Kidney (tissue), 22 donors: ENCODE measurements at places on chromosomes 3 and 15. TPM values are rescaled to one million over a fixed set of nuclear protein-coding genes. Genes with fewer than 3 reads are reported as not detected.

The CLSTN2 gene
- total RNA-seq = 12.0 TPM

The NRROS gene
- 11.6 TPM for total RNA-seq

DNA sequence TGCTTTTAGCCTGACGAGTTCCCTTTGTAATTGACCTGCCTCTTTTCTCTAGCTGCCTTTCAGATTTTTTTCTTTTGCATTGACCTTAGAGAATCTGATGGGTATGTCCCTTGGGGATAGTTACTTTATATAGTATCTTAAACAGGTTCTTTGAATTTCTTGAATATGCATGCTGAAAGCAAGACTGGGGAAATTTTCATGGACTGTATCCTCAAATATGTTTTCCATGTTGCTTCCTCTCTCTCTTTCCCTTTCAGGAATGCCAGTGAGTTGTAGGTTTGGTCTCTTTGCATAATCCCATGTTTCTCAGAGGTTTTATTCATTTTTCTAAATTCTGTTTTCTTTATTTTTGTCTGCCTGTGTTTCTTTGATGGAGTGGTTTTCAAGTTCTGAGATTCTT is 81.8 kb upstream of the CPNE4 start:
- H3K4me1 ChIP-seq = no peaks in the 10 kb centered on the region
- H3K36me3 ChIP-seq = no peaks in the 10 kb centered on the region
- DNase-seq = no peak
- H3K4me3 ChIP-seq = no peak overlapping the region

- H3K4me3 ChIP-seq = no peak overlapping the region
- H3K4me1 ChIP-seq = no peaks in the 10 kb centered on the region
- H3K27me3 ChIP-seq = no peaks in the 10 kb centered on the region
- no peak overlapping the region for H3K27ac ChIP-seq
- DNase-seq = no peak
Observed at GRCh38 chr3:20047341-20047779, 7.1 kb downstream of the KAT2B start.

GRCh38 chr3:170220871-170221270 is 1.4 kb upstream of the PRKCI start:
- H3K27me3 ChIP-seq = no peaks in the 10 kb centered on the region
- DNase-seq = no peak
- peaks cover 6% of the 10 kb centered on the region for H3K4me1 ChIP-seq
- H3K4me3 ChIP-seq = no peak overlapping the region
- no peak overlapping the region for H3K27ac ChIP-seq

- H3K27me3 ChIP-seq = no peaks in the 10 kb centered on the region
- no peak for DNase-seq
- H3K36me3 ChIP-seq = peaks cover 16% of the 10 kb centered on the region
- H3K4me3 ChIP-seq = no peak overlapping the region
- H3K4me1 ChIP-seq = no peaks in the 10 kb centered on the region
- no peak overlapping the region for H3K27ac ChIP-seq
Observed at GRCh38 chr3:114067804-114068203, 11.3 kb downstream of the QTRT2 start.

The SLC22A13 gene
- total RNA-seq = 0.16 TPM

The DUOXA2 gene
- not detected for total RNA-seq

GRCh38 chr3:146476094-146476740 is 6.9 kb upstream of the PLSCR2 start:
- DNase-seq = no peak
- H3K36me3 ChIP-seq = no peaks in the 10 kb centered on the region
- no peaks in the 10 kb centered on the region for H3K4me1 ChIP-seq
- no peaks in the 10 kb centered on the region for H3K27me3 ChIP-seq
- no peak overlapping the region for H3K27ac ChIP-seq

DNA sequence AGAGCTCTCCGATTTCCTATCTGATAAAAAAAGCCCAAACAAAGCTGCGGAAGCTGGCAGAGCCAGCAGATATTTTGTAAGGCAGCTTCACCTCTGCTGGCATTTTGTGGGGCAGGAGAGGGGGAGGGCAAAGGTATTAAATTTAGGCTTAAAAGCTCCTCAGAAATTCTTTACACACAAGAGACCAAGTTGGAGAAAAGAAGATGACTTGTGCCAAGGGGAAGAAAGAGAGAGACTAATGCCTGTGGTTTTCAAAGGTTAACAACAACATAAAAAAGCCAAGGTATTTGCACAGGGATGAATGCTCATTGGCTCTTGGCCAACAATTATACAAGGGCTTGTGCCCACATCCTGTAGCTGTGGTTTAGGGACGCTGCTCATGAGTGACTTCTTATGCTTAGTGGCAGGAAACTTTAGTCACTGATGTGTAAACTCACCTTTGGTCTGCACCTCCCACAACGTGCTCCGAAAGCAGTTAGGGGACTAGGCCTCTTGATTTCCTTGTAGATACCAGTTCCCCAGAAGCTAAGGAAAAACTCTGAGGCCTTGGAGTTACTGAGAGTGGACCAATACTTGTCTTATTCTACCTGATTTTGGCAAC is 152.9 kb downstream of the TPRG1 start:
- no peaks in the 10 kb centered on the region for H3K36me3 ChIP-seq
- no peak overlapping the region for H3K4me3 ChIP-seq
- peak overlapping the region; percentile 32 for H3K27ac ChIP-seq

GRCh38 chr3:133917144-133917543 is 21.5 kb upstream of the RAB6B start:
- no peaks in the 10 kb centered on the region for H3K36me3 ChIP-seq
- H3K4me1 ChIP-seq = no peaks in the 10 kb centered on the region
- H3K27me3 ChIP-seq = no peaks in the 10 kb centered on the region
- H3K4me3 ChIP-seq = no peak overlapping the region
- DNase-seq = no peak
- no peak overlapping the region for H3K27ac ChIP-seq

The ADAMTSL3 gene
- 23.4 TPM for total RNA-seq

GRCh38 chr15:40875991-40876730 is 2.1 kb upstream of the RHOV start:
- H3K27ac ChIP-seq = no peak overlapping the region
- DNase-seq = peak; percentile 22
- H3K36me3 ChIP-seq = no peaks in the 10 kb centered on the region
- H3K27me3 ChIP-seq = no peaks in the 10 kb centered on the region
- no peaks in the 10 kb centered on the region for H3K4me1 ChIP-seq
- no peak overlapping the region for H3K4me3 ChIP-seq

GRCh38 chr3:42042747-42043098 is 48.4 kb upstream of the TRAK1 start:
- peak overlapping the region; percentile 63 for H3K27ac ChIP-seq
- H3K4me3 ChIP-seq = peak overlapping the region; percentile 12
- no peaks in the 10 kb centered on the region for H3K36me3 ChIP-seq

DNA sequence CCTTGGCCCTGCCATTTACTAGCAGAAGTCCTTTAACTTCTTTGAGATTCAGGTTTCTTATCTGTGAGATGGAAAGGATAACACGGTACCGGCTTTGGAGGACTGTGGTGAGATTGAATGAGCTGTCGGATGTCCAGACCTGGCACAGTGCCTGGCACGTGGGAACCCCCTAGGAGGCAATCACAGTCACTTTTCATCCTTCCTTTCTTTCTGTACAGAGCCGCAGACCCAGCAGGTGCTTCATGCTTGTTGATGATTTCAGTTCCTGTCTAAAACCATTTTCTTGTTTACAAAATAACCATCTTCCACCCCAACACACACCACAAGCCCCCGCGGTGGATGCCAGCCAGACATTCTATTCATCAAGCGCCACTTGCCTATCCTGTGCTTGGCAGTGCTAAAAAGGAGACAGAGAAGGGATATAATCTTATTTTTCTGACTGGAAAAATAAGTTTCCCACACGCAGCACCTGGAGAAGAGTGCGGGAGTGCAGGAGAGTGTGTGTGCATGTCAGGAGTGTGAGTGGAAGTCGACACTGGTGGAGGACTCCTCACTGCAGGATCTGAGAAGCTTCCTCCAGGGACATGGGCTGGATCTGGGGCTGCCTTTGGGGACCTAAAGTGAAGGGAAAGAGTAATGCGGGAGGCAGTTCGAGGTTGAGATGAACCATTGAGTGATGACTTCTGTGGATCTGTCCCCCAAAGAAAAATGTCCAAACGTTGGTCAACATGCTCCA is 85.7 kb downstream of the ST6GAL1 start:
- H3K27me3 ChIP-seq = no peaks in the 10 kb centered on the region
- peak overlapping the region; percentile 51 for H3K27ac ChIP-seq
- DNase-seq = no peak
- H3K4me3 ChIP-seq = no peak overlapping the region
- H3K4me1 ChIP-seq = peaks cover 3% of the 10 kb centered on the region

- H3K27ac ChIP-seq = no peak overlapping the region
- H3K27me3 ChIP-seq = no peaks in the 10 kb centered on the region
- H3K4me3 ChIP-seq = no peak overlapping the region
- H3K4me1 ChIP-seq = no peaks in the 10 kb centered on the region
- no peaks in the 10 kb centered on the region for H3K36me3 ChIP-seq
Observed at GRCh38 chr3:71152892-71153265, 430.6 kb downstream of the FOXP1 start.

DNA sequence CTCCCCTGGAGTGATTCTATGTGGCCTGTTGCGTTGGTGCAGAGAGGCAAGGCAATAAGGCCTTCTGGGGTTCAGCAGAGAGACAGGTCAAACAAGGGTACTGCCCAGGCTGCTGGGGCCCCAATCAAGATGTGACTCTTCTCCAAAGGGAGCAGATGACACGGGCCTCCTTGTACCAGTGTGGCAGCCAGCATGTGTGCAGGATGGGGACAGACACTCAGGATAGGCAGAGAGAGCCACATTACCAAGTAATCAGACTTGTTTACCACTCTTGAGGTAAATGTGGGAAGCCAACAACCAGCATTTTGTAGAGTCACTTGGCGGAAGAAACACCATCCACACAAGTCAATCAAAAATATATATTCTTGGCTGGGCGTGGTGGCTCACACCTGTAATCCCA is 95.3 kb upstream of the DLG1 start:
- no peaks in the 10 kb centered on the region for H3K27me3 ChIP-seq
- no peak for DNase-seq
- H3K36me3 ChIP-seq = no peaks in the 10 kb centered on the region
- H3K4me3 ChIP-seq = no peak overlapping the region

- H3K4me1 ChIP-seq = no peaks in the 10 kb centered on the region
- no peaks in the 10 kb centered on the region for H3K27me3 ChIP-seq
- H3K27ac ChIP-seq = no peak overlapping the region
- peak; percentile 52 for DNase-seq
Observed at GRCh38 chr3:145776782-145777408, 384.1 kb downstream of the PLOD2 start.

The SPTSSB gene
- total RNA-seq = 7.8 TPM

- H3K36me3 ChIP-seq = no peaks in the 10 kb centered on the region
- no peak for DNase-seq
- H3K4me1 ChIP-seq = no peaks in the 10 kb centered on the region
- H3K4me3 ChIP-seq = no peak overlapping the region
- H3K27ac ChIP-seq = no peak overlapping the region
Observed at GRCh38 chr3:55701997-55702396, 214.9 kb upstream of the WNT5A start.

- H3K36me3 ChIP-seq = no peaks in the 10 kb centered on the region
- H3K4me1 ChIP-seq = peaks cover 9% of the 10 kb centered on the region
- no peak overlapping the region for H3K27ac ChIP-seq
- H3K27me3 ChIP-seq = no peaks in the 10 kb centered on the region
Observed at GRCh38 chr15:73748730-73749129, 4.4 kb downstream of the INSYN1 start.

GRCh38 chr3:69715204-69715603 is 24.1 kb upstream of the MITF start:
- no peaks in the 10 kb centered on the region for H3K4me1 ChIP-seq
- no peaks in the 10 kb centered on the region for H3K36me3 ChIP-seq
- H3K27ac ChIP-seq = no peak overlapping the region
- no peak for DNase-seq
- H3K27me3 ChIP-seq = no peaks in the 10 kb centered on the region

DNA sequence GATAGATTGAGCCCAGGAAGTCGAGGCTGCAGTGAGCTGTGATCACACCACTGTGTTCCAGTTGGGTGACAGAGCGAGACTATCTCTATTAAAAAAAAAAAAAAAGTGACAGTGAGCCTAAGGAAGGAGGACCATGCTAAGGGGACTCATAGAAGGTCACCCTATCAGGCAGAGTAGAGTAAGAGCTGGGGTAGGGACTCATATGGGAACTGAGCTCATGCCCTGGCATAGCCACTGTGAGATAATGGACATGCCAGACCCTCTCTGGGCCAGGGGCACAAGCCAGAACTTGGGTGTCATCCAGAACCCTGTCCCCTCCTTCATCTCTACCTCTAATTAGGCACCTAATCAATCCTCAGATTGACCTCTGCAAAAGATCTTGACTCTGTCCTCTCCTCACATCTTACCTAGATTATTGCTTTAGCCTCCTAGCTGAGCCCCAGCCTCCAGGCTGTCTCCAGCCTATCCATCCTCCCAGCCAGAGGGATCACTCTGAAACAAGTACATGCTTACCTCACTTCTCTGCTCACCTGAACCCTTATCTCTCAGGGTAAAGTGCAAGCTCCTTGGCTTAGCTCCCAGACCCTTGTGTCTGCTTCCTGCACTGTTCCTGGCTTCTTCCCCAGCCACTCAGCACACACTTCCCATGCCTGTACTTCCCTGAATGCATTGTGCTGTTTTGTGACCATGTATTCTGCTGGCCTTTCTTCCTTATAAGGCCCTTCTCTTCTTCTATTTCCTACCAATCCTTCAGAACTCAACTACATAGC is 76.4 kb downstream of the DAPK2 start:
- H3K27me3 ChIP-seq = no peaks in the 10 kb centered on the region
- H3K4me3 ChIP-seq = no peak overlapping the region
- no peaks in the 10 kb centered on the region for H3K36me3 ChIP-seq
- peak; percentile 26 for DNase-seq
- no peaks in the 10 kb centered on the region for H3K4me1 ChIP-seq

The MKRN2OS gene
- total RNA-seq = 1.7 TPM

GRCh38 chr15:58064980-58065444 is 499 bp downstream of the ALDH1A2 start:
- peak; percentile 70 for DNase-seq
- H3K4me1 ChIP-seq = peaks cover 2% of the 10 kb centered on the region
- peak overlapping the region; percentile 71 for H3K4me3 ChIP-seq
- H3K36me3 ChIP-seq = no peaks in the 10 kb centered on the region
- no peaks in the 10 kb centered on the region for H3K27me3 ChIP-seq

DNA sequence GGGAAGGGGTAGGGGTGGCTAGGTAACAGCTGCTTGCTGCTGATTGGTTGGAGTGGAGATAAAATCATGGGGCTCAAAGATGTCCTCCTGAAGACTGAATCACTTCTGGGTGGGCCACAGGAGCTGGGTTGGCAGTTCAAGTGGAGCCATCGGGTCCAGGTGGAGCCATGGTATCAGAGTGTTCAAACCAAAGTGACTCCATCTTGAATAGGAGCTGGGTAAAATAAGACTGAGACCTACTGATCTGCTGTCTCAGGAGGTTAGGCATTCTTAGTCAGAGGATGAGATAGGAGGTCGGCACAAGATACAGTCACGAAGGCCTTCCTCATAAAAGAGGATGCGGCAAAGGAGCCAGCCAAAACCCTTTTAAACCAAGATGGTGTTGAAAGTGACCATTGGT is 96.5 kb downstream of the RTP4 start:
- DNase-seq = no peak
- no peaks in the 10 kb centered on the region for H3K36me3 ChIP-seq
- H3K4me3 ChIP-seq = no peak overlapping the region
- H3K27ac ChIP-seq = no peak overlapping the region

The KLHL40 gene
- not detected for total RNA-seq
